ENCODE measurements at places on chromosomes 4 and X.

GRCh38 chr4:137393044-137393443 is 139.2 kb downstream of the PCDH18 start:
- no peak for DNase-seq

DNA sequence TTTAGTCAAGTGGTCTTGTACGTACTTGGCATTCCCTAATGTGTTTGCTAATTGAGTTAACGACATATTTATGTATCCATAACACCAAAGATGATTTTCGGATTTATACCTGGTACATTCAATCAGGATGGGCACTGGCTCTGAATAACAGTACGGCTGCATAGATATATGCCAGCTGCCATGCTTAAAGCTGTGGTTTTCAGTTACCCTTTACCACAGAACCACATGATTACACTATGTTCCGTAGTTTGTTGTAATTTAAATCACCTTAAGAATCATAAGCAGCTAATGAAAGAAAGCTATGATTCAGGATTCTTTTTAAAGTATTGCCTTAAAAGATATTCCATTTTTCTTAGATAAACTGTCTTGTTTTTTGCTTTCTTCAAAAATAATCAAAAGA is 53.6 kb downstream of the FIP1L1 start:
- no peak for DNase-seq

DNA sequence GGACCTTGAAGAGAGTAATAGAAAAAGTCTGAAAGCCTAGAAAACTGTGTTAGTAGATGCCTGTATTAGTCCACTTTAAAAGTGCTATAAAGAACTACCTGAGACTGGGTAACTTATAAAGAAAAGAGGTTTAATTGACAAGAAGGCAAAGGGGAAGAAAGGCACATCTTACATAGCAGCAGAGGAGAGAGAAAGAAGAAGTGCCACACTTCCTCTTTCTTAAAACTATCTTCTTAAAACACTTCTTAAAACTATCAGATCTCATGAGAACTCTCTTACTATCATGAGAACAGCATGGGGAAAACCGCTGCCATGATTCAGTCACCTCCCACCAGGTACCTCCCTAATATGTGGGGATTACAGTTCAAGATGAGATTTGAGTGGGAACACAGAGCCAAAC is 18.8 kb upstream of the COL25A1 start:
- peak; percentile 54 for DNase-seq

GRCh38 chr4:6273661-6273990 is 4.0 kb downstream of the WFS1 start:
- DNase-seq: no peak

- no peak for DNase-seq
These were observed 261.7 kb upstream of the GNPDA2 start for GRCh38 chr4:44988011-44988410.

DNA sequence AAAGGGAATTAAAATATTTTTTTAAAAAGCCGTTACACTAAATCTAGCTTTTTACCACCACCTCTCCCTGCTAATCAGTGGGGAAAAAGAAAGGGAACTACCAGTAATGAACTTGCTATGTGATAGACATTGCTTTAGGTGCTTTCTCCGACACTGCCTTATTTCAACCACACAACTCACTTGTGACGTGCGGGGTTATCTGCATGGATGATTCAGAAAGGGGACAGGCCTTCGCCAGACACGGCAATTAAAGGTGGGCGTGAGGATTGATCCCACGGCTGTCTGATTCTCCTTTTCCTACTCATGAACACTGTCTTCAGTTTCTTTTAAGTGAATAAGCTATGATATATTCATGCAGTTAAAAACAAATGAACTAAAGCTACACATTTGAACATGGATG is 882 bp upstream of the CXCR3 start:
- no peak for DNase-seq

DNA sequence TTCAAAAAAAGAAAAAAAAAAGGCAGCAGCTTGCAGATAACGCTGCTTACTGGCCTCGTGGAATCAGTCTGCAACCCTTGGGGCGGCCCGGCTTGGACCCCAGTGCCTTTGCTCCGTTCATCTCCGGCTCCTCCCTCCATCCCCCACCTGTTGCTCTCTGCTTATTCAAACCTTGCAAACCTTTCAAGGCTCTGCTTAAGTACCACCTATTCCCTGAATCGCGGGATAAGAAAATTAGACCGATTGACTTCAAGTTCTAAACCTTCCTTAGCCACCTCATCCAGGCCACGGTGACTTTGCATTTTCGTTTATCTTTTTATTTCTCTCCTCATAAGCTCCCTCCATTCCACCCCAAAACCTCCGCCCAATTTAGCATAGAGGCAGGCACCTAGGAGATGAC is 1.4 kb upstream of the PHKA1 start:
- no peak for DNase-seq

GRCh38 chrX:16946971-16947562 is 609 bp downstream of the REPS2 start:
- no peak for DNase-seq

DNA sequence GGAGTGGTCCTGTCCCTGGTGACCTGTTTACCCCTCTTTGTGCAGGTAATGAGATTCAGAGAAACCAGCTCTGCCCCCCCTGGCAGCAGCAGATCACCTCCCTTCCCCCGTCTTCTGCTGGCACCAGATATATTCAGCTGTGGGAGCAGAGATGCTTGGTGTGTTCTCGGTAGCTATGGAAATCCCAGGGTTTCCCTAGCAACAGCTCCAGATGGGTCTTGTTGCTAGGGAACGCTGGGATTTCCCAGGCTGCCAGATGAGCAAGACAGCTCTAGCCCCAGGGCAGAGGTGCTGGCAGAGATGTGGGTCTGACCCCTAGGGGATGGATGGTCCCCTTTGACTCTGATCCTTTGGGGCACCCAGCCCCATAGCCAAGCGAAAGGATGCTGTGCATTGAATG is 20.2 kb downstream of the CETN2 start:
- no peak for DNase-seq

GRCh38 chrX:31178064-31178768 is 106.4 kb upstream of the FTHL17 start:
- no peak for DNase-seq

DNA sequence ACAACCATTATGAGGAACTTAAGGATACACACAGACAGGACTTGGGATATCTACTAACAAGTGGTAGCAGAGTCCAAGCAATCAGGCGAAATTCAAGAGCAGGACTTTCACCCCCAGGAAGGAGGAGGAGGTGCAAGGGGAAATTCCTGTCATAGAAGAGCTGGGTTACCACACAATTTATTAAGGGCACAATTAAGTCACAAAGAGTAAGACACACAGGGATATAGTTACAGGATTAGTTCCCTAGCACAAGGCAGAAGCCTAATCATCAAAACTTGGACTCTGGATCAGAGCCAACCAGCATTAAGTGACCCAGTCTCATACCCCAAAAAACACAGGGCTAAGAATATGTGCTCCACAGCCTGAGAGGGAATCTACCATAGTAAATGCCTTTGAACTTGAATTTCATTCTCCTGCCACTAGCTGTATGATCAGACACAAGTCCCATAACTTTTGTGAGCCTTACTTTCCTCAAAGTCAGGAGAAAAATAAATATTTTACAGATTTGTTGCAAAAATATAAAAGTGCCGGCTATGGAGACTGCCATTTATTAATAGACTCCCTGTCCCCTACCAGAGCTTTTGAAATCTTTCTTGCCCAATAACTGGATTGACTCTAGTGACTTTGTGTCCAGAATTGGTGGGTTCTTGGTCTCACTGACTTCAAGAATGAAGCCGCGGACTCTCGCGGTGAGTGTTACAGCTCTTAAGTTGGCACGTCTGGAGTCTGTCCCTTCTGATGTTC is 87.0 kb downstream of the SYNPO2 start:
- DNase-seq: no peak

DNA sequence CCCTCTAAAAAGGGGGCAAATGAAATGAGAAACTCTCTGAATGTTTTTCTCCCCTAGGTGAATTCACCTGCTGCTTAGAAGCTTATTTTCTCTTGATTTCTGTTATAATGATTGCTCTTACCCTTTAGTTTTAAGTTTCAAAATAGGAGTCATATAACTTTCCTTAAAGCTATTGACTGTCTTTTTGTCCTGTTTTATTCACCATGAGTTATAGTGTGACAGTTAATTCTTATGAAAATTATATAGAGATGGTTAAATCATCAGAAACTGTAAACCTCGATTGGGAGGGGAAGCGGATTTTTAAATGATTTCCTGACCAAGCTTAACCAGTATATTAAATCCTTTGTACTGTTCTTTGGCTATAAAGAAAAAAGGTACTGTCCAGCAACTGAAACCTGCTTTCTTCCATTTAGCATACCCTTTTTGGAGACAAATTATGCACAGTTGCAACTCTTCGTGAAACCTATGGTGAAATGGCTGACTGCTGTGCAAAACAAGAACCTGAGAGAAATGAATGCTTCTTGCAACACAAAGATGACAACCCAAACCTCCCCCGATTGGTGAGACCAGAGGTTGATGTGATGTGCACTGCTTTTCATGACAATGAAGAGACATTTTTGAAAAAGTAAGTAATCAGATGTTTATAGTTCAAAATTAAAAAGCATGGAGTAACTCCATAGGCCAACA is 4.2 kb downstream of the ALB start:
- DNase-seq: no peak

DNA sequence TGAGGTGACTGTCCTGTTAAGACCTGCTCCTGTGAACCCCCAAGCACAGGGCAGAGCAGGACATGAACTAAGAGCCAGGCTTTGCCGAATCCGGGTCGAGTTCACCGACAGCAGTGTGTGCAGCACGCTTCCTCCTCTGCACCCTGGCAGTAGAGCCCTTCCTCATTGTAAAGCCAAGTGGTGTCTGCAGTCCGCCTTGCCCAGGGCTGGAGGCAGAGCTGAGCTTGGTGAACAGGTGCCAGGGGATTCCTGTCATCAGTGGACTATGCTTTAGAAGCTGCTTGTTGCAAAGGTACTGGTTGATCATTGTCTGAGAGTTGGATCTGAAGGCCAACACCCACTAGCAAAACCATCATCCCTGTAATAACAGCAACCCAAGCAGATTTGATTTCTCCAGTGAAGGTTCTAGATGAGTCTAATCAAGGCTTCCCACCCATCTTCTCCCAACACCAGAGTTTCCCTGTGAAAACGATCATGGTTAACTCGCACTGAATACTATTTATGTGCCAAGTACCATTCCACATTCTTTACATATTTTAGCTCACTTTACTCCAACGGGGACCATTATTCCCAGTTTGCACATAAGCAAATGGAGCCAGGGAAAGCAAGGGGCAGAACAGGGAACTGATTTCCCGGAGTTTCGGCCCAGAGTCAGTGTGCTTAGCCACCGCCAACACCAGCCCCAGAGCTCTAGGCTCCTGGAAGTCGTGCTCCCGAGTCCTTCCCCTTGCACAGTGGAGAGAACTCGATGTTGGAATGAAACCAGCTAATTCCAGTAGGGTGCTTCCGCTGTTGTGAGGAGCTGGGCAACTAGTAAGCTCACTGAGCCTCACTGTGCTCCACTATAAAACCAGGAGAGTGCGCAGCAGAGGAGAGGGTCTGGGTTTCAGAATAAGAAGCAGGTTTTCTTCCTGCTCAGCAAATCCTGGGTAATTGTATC is 1.4 kb upstream of the SLC34A2 start:
- no peak for DNase-seq

DNA sequence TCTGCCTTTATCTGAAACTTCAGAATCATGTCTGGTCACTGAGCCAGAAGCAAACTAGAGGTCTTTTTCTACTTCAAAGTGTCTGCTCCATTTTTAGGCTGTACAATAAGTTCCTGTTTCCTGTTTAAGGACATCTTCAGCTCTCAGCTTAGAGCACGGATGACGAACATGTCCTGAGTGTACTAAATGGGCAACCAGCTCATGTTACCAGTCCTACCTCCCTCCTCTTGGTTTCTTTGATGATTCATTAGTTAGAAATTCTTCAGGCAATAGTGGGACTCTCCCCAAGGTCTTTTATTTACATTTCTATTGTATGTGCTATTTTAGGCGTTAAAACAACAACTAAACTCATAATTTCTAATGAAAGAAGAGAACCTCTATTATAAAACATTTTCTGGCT is 58.0 kb downstream of the ENPEP start:
- DNase-seq: peak; percentile 53

- no peak for DNase-seq
These were observed 334.4 kb downstream of the DHX15 start for GRCh38 chr4:24249972-24250371.

DNA sequence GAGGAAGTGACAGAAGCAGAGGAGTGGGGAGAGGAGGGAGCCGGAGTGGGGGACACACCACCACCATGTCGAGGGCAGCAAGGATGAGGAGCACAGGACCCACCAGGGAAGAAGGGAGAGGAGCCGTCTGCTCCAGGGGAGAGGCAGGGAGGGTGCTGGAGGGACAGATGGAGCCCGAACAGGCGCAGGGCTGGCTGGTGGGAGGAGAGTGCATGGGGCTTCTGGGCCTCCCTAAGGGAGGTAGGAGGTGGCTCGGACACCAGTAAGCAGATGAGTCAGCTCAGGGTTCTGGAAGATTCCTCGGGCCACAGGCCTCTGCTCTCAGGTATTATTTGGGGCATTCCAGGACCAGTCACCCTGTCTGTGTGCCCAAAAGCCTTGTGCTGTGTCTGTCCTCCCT is 29.8 kb downstream of the ATP2B3 start:
- DNase-seq: no peak

DNA sequence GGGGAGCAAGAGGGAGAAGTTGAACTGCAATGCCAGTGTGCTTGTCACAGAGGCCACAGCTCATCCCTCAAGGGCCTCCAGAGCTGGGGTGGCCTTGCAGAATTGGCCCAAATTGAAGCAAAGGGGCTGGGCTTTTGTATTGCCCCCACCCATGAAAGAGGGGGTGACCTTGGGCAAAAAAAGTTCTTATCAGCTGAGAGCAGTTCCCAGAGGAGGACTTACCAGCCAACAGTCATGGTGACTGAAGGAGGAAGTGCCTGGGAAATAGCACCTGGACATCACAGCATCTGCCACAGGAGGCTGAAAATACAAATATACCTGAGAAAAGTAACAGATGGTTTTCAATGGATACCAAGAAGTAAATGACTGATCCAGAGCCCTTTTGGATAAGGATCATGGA is 262.4 kb downstream of the MID1IP1 start:
- DNase-seq: no peak

GRCh38 chrX:9857575-9858474 is 71.6 kb downstream of the SHROOM2 start:
- no peak for DNase-seq

GRCh38 chrX:41480508-41481260 is 33.5 kb downstream of the NYX start:
- no peak for DNase-seq

GRCh38 chr4:145843148-145843547 is 95.5 kb downstream of the ZNF827 start:
- no peak for DNase-seq

- no peak for DNase-seq
These were observed 73.9 kb downstream of the TRPC5 start for GRCh38 chrX:112008724-112009123.

DNA sequence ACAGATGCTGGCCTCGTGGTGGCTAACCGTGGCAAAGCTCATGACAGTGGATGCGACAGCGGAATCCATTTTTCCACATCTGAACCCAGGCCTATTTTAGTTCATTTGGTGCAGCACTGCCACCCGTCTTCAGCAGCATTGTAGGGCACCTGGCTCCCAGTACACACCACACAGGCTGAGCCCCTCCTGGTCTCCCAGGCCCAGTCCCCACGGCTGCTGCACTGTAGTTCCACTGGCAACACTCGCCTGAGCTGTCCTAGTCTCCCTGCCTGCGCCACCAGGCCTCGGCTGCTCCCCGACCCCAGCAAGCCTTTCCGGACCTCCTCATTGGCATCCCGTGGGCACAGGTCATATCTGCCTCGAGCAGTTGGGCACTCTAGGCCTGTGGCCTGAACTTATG is 76.2 kb downstream of the MTMR1 start:
- DNase-seq: no peak

All from Karpas-422 (cell line).